ENCODE measurements at places on chromosomes 6 and 20.

DNA sequence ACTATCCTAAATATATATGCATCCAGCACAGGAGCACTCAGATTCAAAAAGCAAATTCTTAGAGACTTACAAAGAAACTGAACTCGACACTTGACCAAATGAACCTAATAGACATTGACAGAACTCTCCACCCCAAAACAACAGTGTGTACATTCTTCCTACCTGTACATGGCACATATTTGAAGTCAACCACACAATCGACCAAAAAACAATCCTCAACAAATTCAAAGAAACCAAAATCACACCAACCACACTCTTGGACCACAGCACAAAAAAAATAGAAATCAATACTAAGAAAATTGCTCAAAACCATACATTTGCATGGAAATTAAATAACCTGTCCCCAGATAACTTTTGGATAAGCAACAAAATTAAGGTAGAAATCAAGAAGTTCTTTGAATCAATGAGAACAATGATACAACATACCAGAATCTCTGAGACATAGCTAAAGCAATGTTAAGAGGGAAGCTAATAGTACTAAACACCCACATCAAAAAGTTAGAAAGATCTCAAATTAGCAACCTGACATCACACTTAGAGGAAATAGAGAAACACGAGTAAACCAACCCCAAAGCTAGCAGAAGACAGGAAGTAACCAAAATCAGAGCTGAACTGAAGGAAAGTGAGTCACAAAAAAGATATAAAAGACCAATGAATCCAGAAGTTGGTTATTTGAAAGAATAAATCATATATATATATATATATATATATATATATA, 12.5 kb upstream of the TREM1 start:
- DNase-seq: no peak

DNA sequence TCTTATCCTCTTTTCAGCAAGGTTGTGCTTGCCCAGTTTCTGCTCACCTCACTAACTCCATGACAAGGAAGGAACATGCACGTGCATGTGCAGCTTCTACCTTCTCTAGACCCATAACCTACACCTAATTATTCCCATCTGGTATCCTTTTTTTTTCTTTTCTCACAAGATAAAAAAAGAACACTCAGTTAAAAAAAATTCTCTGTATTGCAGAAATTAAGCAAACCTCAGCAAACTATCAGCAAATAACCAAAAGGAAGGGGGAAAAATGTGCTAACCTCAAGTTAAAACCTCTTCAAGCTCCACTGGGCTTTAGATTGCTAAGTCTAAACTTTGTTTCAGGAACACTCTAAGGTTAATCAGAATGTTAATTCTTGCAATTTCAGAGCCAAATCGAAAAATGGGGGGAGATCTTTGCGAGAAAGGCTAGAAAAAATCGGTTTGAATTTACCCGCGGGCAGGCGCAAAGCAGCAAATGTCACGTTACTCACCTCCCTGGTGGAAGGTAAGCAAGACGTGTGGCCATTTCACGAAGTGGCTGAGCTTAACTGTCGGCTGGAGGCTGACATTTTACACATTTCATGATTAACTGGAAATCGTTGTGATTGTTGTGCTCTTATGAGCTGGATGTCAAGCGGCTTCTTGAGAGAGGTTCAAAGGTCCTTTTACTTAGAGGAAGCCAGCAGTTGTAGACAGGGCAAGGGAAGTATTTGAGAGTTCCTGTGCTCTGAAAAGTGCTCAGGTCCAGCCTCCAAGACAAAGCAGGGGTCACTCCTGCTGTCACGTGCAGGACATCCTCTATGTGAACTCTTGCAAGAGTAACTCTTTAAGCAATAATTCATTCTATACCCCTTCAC, 19.1 kb downstream of the TFAP2B start:
- no peak for DNase-seq

- DNase-seq: peak; percentile 34
Observed at GRCh38 chr6:166757232-166758135, 130.4 kb upstream of the RPS6KA2 start.

DNA sequence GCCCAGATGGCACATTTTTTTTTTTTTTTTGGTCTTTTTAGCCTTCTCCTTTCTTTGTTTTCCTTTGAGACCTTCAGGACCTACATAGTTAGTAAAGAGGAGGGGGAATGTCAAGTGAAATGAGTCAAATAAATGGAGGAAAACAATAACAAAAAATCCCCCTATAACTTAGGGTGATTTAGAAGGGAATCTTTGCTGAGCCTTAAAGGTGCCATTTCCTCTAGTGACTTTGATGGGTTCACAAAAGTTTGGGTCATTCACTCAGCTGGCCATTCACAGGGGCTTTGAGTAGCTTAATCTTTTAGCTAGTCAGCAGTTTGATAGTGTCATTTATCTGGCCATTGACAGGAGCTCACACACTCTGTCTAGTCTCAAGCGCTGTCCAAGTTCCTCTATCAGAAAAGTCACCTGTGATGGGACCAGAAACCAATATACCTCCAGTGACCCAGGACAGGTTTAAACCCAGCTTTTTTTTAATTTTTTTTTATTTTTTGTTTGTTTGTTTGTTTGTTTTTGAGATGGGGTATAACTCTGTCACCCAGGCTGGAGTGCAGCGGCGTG, 275.1 kb upstream of the PRDM1 start:
- DNase-seq: no peak

GRCh38 chr6:89007209-89008000, 44.0 kb upstream of the RNGTT start:
- peak; percentile 24 for DNase-seq

DNA sequence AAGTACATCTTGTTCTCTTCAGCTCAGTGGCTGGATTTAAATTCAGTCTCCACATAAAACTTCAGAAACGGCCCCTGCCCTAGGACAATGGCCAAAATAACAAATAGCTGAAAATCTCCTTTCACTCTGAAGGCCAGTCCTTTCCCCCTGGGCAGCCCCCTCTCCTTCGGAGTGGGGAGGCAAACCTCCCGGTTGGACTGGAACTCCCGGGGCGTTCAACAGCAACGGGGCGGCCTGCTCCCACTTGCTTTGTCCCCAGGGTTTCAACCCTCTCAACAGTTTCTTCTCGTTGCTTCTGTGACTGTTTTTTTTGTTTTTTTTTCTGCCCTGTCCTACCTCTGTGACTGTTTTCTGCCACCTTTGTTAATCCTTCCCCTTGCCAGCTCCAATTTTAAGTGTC, 102.6 kb upstream of the DUSP22 start:
- DNase-seq: no peak
